ENCODE measurements at places on chromosomes 7 and 10. TPM values are rescaled to one million over a fixed set of nuclear protein-coding genes. Genes with fewer than 3 reads are reported as not detected.
A peak's percentile ranks its signal among the peaks of the same experiment; 100 is the strongest.

DNA sequence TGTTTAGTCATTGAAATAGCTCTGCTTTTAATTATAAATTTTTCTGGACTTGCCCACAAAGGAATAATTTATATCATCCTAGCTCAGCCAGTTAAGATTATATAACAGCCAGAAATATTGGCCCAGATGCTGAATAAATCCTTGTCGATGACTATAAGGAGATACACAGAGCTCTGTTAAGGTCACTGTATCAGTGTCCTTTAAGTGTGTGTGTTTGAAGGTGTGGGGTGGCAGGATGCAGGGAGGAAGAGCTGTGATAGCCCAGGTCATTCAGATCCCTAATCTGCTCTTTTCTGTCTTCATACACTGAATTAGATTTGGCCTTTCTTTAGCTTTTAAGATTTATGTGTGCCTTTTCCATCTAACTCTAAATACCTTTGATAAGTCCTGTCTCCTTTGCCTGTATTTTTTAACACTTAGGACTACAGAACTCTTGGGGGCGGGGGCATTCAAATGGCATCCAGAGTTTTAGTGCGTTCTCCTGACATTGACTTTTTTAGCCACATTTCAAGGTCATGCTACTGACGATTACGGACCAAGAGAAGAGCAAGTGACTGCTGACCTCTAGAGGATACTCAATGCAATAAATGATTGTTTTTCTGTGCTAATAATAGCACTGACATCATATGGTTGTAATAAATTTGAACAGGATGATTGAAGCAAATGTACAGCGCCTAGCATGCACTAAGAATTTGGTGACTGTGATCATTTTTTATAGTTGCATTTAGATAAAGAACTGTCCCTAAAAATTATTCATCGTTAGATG lies 172.3 kb downstream of the CACNB2 start:
- DNase-seq = peak; percentile 42

Gene CUBN
- total RNA-seq = 6.1 TPM

- no peak for DNase-seq
Observed at GRCh38 chr10:106836933-106837663, 327.4 kb downstream of the SORCS1 start.

GRCh38 chr10:72375585-72375984 lies 20.9 kb upstream of the DNAJB12 start:
- DNase-seq = no peak

Gene ANKRD2
- total RNA-seq = 0.69 TPM

DNA sequence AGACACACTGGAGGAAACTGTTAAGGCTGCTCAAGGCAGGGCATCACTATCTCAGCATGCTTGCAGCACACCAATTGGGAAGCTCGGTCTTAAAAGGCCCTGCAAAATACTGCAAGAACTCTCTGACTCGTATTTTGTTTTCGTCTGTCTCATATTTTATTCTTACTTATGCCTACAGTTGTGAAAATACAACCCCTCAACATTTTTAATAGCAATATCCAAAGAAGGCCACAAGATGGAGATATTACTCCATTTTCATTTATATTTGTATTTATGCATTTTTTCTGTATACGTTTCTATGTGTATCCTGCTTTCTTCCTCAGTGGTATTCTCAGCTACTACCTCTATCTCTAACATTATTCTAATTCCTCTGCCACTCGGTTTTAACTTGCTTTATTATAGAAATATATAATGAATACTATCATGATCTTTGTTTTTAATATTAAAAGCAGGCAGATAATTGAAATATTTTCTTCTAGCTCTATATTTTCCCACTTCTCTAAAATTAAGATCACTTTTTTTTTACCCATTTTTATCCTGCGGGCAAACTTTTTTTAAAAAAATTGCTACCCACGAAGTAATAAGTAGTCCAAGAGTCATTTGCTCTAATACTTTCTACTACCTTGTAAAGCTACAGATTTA lies 10.0 kb downstream of the DNAJC1 start:
- DNase-seq = no peak

Gene SDK1
- total RNA-seq = 15.1 TPM

GRCh38 chr7:1395211-1396070 lies 63.8 kb downstream of the MICALL2 start:
- DNase-seq = no peak

DNA sequence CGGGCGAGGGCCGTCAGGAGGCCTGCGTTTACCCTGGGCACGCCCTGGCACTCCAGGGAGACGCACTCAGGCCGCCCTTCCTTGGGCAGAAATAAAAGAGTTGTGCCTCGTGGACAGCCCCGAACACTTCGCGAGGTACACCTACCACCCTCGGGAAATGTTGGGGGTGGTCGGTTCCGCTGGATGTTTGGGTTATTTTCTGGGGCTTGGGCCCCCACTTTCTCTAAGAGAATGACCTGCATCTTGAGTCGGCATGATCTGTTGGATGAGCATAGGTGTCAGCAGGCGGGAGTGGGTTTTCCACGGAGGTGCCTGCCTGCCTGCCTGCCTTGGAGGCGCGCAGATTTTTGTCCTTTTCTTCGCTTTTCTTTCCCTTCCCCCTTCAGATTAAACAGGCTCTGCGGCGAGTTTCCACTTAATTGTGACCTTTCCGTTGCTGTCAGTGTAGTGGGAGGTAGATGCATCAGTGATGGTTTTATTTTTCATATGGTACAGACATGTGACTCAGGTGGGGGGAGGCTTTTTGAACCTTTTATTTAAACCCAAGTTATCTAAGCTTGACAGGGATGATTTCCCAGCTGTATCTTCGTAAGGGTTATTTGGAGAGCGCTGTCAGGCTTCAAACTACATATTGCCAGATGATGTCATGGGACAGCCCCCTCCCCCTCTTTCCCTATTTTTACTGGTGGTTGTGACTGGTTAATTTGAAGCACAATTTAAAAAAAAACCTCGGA lies 661 bp downstream of the HECTD2 start:
- no peak for DNase-seq

DNA sequence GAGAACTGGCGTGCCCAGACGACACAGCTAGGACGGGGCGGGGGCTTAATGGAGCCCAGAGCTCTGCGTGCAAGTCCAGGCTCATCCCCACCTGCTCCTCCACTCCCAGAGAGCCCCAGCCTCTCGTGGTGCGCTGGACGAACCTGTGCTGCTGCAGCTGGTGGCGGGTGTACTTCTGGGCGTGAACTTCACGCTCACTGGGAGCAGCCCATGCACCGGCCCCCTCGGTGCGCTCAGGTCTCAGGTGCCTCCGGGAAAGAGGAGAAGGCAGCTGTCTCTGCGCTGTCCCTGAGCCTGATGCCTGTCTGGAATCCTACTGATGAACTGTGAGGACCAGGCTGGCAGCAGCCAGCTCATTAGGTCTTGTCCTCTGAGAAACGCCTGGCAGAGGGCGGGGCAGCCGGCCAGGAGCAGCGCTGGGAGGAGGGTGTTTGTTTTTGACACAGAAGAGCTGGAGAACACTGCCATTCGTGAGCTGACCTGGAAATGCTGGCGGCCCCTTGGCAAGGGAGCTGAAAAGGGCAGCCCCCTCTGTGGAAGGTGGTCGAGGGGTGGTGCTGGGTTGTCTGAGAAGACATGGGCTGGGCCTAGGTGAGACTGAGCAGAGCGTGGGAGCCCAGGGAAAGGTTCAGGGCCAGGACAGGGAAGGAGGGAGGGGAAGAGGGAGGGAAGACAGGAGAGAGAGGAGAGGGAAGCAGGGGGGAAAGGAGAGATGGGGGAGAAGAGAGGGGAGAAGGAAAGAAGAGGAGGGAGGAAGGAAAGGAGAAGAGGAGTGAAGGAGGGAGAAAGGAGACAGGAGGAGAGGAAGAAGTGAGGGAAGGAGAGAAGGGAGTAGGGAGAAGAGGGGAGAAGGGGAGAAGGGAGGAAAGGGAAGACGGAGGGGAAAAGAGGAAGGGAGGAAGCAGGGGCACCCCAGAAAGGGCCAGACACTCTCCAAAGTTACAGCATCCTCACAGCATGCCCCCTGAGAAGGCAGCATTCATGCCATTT lies 53.5 kb upstream of the TNS3 start:
- no peak for DNase-seq

- DNase-seq = no peak
Observed at GRCh38 chr10:32095116-32095733, 39.0 kb upstream of the KIF5B start.

DNA sequence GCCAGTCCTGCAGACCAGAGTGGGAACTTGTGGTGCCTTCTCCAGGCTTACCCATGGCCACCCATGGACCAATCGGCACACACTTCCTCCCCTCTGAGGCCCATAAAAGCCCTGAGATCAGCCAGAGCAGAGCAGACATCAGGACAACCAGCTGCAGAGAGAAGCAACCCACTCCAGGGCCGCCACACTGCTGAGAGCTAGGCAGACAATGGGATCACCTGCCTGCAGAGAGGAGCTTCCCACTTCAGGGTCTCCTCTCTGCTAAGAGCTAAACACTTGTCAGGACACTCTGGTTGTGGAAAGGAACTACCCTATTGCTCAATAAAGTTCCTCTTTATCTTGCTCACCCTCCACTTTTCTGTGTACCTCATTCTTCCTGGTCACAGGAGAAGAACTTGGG lies 34.0 kb downstream of the C7orf25 start:
- DNase-seq = no peak

DNA sequence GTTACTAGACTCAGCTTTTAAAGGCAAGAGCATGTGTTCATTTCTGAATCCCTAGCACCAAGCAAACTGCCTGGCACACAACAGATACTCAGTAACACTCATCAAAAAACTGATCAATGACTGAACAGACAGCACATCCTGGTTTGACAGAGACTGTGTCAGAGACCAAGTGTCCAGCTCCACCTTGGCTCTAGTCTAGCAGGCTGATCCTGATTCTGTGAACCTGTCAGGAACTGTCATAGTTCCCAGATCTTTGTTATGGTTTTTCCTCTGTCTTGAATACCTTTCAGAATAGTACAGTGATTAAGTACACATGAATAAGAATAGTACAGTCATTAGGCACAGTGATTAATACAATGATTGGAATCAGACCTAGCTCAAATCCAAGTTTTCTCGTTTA lies 53.0 kb downstream of the TPK1 start:
- no peak for DNase-seq

GRCh38 chr10:24384954-24385353 lies 176.0 kb downstream of the KIAA1217 start:
- no peak for DNase-seq

DNA sequence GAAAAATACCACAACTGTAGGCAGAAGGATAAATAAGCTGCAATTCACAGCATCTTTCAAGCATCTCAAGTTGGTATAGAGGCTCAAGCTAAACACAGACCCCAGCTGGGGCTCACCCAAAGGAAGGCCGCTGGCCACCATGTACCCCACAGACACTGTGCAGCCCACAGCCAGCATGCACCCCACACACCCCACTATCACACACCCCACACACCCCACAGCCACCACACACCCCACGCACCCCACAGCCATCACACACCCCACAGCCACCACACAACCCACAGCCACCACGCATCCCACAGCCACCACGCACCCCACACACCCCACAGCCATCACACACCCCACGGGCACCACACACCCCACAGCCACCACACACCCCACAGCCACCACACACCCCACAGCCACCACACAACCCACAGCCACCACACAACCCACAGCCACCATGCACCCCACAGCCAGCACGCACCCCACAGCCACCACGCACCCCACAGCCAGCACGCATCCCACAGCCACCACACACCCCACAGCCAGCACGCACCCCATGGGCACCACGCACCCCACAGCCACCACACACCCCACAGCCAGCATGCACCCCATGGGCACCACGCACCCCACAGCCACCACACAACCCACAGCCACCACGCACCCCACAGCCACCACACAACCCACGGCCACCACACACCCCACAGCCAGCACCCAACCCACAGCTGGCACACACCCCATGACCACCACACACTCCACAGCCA lies 214.7 kb downstream of the DNAJB6 start:
- DNase-seq = no peak

Gene ZNF273
- 22.5 TPM for total RNA-seq

DNA sequence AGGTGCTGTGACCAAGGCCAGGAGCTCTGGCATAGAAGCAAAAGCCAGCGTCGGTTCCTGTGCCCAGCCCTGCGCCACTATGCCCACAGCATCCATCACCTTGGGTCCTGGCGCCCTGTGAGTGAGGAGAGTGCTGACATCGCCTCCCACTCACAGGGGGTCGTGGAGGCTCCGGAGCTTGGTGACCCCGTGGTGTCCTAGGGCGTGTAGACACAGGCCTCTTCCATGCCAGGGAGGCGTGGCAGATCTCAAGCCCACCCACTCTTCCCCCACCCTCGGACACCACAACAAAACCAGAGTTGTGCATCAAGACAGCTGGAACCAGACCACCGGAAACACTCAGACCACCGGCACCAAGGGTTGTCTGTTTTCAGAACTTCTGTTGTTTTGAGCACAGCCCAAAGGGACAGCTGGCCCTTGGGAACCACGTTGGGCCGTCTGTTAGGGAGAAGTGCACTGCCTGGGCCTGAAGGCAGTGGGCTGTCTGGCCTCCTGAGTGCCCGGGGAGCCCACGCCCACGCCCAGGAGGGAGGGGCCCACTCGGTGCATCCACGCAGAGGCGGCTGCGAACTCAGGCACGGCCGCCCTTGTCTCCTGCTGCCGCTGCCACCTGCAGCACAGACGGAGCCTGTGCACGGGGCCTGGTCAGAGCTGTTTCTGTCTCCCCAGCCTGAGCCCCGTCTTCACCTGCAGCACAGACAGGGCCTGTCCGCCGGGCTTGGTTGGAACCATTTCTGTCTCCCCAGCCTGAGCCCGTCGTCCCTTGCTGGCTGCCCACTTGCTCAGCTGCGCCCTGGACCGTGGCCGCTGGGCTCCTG lies 106.3 kb downstream of the INPP5A start:
- no peak for DNase-seq

GRCh38 chr7:106178593-106179134 lies 66.6 kb upstream of the SYPL1 start:
- DNase-seq = no peak

- DNase-seq = no peak
Observed at GRCh38 chr7:90421651-90422050, 18.4 kb downstream of the CLDN12 start.

Gene VSTM2A
- 19.9 TPM for total RNA-seq

GRCh38 chr7:28128608-28129007 lies 52.0 kb downstream of the JAZF1 start:
- DNase-seq = no peak

Gene HGF
- total RNA-seq = 42.7 TPM

GRCh38 chr10:52740913-52741675 lies 31.5 kb downstream of the MBL2 start:
- DNase-seq = no peak

GRCh38 chr7:92835851-92836488 lies 403 bp downstream of the CDK6 start:
- DNase-seq = no peak

Gene TMEM213
- not detected for total RNA-seq

All from urinary bladder (tissue), 4 donors.